HT1080 (cell line): ENCODE measurements at places on chromosomes 7 and 10. TPM values are rescaled to one million over a fixed set of nuclear protein-coding genes. Genes with fewer than 3 reads are reported as not detected.
A peak's percentile ranks its signal among the peaks of the same experiment; 100 is the strongest.

The HHEX gene
- 2.6 and 2.7 TPM in 2 replicates for total RNA-seq

The ACSM6 gene
- total RNA-seq: not detected in 2 replicates

The CTAGE6 gene
- not detected in 2 replicates for total RNA-seq

The MBL2 gene
- not detected in 2 replicates for total RNA-seq

The PSD gene
- total RNA-seq: 1.3 TPM in 1 of 2 replicates, not detected in the other

The MRLN gene
- 0.43 TPM in 1 of 2 replicates, not detected in the other for total RNA-seq

The RFC2 gene
- total RNA-seq: 103 and 114 TPM in 2 replicates

The PIP gene
- total RNA-seq: not detected in 2 replicates

The SPDYE9 gene
- total RNA-seq: not detected in 2 replicates

GRCh38 chr10:121766426-121766825, 161.4 kb downstream of the ATE1 start:
- DNase-seq: no peak

- DNase-seq: no peak
Observed at GRCh38 chr10:63373176-63373575, 92.6 kb downstream of the JMJD1C start.

GRCh38 chr7:63077841-63078240, 920.8 kb upstream of the ZNF722 start:
- DNase-seq: no peak

DNA sequence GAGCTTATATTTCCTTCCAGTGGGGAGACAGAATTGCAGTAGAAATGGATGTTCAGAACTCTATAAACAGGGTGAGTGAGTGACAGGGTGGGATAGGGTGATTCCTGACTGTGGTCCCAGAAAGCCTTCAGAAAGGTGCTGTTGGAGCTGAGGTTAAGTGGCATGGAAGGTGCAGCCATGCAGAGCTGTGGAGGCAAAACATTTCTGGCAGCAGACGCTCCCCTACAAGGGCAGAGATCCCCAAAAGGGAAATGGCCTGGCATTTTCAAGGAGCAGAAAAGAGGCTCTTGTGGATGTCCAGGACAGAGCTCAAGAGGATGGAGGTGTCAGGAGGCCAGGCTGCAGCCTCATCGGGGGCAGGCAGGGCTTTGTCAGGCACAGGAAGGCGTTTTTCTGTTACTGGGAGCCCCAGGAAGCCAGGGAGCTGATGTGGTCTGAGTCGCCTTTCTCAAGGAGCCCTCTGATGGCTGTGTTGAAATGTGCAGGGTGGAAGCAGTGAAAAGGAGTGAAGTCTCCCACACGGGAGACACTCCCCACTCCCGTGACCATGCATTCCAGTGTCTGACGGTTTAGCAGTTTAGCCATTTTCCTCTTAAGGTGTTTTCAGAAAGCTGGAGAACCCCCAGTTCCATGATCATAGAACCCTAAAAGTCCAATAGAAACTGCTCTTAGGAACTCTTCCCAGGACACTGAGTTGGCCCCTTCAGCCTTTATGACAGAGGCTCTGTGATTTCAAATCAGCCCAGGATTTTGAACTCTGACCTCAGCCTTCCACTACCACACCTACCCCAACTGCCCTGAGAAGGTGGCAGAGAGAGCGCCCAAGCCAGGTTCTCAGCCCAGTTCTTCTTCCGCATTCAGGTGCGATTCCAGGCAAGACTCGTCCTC, 96.2 kb downstream of the C10orf105 start:
- DNase-seq: peak; percentile 15

DNA sequence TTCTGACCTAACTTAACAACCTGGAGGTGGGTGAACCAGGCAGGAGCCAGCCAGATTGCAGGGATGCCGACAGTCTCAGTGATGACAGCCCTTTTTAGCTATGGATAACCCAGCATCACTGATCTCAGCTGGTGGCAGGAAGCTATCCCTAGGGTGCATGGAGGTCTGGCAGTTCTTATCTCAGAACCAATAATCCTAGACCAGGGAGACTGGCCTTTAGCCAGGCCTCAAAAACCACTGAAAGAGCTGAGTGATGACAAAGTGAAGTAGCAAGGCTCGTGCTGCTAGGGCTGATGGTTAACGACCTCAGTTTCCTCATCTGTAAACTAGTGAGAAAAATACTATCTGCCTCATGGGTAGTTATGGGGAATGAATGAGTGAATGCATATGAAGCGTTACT, 112.5 kb downstream of the RALA start:
- DNase-seq: peak; percentile 24

DNA sequence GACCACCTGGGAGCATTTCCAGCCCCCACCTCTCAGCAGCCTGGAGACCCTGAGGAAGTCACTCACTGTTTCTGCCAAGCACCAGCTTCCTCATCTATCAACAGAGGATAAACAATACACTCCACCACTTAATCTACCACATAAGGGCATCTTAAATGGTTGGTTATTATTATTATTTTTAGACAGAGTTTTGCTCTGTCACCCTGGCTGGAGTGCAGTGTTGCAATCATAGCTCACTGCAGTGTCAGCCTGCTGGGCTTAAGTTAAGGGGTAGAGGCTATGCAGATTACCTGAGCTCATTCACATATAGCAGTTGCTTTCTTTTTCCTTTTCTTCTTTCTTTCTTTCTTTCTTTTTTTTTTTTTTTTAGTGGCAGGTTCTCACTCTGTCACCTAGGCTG, 59.5 kb upstream of the ELN start:
- no peak for DNase-seq

GRCh38 chr10:1278306-1278705, 222.1 kb downstream of the WDR37 start:
- no peak for DNase-seq

GRCh38 chr7:167090-167855, 25.1 kb upstream of the FAM20C start:
- DNase-seq: no peak

- DNase-seq: no peak
Observed at GRCh38 chr10:121490871-121491519, 107.2 kb downstream of the FGFR2 start.

- DNase-seq: peak; percentile 83
Observed at GRCh38 chr10:63365976-63366765, 99.6 kb downstream of the JMJD1C start.

DNA sequence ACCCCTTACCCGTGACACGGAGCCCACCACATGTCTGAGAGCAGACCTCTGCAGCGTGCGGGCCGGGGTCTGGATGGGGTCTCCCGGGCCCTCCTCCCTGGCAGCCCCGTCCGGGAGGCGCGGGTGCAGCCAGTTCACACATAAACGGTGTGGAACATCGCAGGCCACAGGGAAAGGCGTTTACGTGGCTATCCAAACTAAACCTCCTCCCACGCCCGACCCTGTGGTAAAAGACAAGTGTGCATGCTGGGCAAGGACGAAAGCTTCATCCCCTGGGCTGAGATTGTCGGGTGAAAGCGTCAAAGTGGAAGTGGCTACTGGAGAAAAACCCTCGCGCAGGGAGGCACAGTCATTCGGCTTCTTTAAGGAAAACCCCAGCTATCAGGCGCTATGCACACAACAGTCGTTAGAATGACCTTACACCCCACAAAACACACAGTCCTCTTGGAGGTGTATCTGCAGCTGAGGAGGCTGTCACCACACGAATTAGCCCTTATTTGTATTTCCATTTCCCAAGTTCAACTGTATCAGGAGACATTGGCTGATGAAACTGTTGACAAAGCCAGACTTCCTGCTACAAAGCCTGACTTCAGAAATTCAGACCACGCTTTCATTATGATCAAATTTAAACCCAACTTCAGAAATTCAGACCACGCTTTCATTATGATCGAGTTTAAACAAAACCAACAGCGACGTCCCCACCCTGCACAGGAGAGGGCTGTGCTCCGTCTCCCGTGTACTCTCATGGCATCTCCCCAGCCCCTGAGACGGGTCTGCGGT, 15.3 kb downstream of the GPER1 start:
- no peak for DNase-seq

DNA sequence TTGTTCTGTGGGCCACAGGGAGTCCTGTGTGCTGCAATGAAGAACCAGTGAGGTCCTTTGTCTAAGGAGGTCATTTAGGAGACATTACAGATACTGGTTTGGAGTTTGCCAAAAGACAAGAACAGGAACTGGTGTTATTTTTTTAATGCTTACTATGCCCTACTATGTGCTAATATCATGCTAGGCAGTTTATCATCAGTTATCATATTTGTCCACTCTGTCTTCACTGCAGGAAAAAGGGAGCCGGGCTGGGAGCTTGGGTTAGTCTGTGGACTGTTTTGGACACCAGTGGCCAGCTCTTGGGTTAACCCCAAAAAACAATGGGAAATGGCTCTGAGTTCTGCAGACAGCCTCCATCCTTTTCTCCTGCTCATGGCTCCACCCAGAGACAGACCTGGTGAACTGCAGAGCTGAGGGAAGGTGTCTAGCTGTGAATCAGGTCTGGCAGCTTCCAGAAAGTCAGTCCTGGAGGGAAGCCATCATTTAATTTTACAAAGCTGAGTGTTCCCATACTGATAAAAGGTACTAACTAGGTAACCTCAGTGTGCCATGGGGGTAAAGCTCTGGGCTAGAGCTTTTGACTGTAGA, 101.2 kb upstream of the ZNF746 start:
- peak; percentile 36 for DNase-seq

GRCh38 chr7:8387551-8388256, 45.7 kb upstream of the NXPH1 start:
- DNase-seq: no peak

- DNase-seq: no peak
Observed at GRCh38 chr10:17780727-17781126, 28.4 kb upstream of the MRC1 start.

DNA sequence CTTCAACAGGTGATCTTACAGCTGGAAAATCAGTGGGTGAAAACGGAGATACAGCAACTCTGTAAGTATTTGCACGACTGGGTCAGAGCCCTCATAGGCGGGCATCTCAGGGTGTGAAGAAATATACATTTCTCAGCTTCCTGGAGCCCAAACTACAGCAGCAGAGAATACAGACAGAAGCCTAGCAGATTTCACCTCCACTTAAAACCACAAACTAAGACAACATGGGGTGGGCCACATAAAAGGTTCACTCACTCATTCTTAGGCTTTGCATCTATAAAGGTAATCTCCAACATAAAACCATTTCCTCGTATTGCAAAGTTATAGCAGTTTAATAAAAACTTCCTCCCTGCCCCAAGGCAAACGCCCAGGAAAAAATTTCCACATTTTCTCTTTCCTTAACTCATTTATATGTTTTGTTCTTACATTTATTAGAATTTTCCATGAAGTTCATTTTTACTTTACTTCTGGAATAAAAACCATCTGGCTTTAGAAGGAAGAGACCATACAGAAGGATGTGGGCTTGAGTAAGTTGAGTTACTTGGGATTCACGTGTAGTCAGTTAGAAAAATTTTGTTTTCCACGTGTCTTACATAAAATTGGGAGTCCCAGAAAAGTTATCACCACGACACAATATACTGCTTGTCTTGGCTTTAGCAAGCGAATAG, 327.1 kb downstream of the FRMD4A start:
- no peak for DNase-seq

DNA sequence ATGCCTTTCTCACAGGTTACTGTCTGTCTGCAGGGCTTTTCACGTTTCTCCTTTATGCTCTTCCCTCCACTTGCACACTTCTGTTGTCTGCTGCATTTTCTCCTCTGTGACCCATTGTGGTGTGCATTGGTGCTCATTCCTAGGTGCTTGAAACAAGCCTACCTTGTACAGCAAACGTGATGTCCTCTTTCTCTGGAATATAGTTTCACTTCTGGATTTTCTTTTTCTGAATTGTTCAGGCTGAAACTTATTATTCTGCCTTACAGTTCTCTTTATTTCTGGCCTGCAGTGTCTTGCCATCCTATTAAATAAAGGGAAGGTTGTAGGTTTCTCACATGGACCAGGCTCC, 128.8 kb upstream of the SAMD8 start:
- no peak for DNase-seq

GRCh38 chr7:95493247-95493646, 7.5 kb downstream of the ASB4 start:
- peak; percentile 24 for DNase-seq

DNA sequence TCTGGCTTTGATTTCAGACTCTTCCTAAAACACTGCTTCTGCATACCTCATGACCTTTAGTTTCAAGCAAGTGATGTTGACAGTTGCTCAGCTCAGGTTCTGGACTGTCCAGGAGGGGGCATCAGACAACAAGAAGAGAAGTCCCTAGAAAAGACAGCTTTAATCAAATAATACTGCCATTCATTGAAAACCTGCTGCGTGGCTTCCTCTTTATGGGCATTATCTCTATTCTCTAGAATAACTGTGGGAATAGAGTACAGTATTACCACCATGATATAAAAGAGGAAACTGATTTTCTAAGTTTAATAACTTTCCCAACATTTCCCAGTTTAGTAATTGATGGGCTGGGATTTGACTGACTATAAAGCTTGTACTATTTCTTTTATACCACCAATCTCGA, 170.4 kb downstream of the SNX13 start:
- DNase-seq: peak; percentile 68

DNA sequence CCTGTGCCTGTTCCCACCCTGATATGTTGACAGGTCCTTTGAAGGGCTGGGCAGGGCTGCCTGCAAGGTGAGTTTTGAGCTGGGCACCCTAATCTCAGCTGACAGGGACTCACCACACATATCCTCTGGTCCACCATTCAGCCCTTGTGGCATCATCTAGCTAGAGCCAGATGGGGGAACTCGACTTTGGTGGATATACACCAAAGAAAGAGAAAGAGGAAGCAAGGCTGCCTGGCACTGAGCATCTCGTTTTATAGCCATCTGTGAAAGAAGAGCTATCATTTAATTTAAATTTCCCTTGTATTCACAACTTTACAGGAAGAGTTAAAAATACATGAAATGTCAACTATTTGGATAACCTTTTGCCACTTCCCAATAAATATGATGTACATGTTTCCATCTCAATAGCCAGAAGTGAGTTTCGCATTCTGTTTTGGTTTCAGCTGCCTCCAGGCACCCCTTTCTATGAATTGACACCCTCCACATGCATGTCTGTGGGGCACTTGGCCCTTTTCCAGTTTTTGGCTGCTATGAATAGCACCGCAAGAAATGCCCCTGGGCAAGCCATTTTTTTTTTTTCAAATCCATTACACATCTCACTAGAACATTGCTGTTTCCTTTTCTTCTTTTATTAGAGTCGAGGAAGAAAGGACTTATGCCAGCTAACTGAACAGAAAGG, 22.9 kb upstream of the GRB10 start:
- DNase-seq: no peak

GRCh38 chr10:13023754-13024153, 22.2 kb upstream of the CCDC3 start:
- no peak for DNase-seq
